ENCODE measurements at places on chromosomes 3 and 15.

- DNase-seq = no peak
Measured at GRCh38 chr3:12513694-12514446, 29.6 kb downstream of the TSEN2 start.

DNA sequence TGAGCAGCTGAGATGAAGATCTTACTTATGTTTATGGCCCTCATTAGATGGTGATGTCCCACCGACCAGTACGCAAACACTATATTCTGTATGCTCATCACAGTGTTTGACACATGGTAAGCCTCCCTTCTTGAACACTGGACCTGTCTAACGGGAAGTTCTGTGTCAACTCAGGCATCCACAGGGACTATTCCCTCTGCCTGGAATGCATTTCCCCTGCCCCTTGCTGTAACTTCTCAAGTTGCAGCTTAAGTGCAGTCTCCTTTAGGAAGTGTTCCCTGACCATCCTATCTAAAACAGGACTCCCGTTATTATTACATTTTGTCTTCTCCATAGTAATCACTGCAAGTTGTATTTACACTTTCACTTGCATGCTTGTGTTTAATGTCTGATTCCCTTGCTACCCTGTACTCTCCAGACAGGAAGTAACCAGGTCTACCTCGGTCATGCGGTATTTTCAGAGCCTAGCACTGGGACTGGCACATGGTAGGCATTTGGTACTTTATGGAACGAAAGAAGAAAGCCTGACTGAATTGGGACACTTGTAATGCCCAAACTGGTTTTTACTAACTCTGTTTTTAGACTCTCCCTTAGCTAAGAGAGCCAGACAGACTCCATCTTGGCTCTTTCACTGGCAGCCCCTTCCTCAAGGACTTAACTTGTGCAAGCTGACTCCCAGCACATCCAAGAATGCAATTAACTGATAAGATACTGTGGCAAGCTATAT, 8.7 kb downstream of the DET1 start:
- no peak for DNase-seq

DNA sequence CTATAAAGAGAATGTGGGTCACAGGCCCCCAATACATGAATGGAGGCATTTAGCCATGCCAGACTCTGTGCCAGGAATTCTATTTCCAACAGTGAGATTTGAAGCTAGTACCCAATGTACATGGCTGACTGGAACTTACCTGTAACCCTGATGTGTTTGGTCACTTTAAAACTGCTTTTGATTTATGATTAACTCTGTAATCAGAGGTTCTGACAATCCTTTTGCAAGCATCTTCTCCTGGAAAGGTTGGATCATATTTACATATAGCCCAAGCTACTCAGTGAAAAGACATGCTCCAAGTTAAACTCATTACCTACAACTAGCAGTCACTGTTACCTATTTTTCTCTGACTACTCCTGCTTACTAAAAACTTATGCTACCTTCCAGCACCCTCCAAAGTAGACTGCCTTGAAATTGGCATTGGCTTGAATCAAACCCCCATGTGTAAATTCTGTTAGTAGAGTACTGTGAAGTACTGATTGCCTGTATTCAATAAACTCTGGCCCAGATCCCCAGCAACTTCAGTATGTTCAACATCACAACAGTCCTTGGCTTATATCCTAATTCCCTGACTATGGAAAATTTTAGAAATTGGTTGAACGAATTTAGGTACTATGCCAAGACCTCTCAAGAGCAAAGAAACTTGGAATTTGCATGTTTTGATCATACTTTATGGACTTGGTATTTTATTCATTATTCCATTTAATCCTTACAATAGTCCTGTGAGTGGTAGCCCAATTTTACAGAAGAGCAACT, 665.6 kb upstream of the NECTIN3 start:
- DNase-seq = no peak

GRCh38 chr3:174524203-174524602, 334.9 kb upstream of the NAALADL2 start:
- no peak for DNase-seq

DNA sequence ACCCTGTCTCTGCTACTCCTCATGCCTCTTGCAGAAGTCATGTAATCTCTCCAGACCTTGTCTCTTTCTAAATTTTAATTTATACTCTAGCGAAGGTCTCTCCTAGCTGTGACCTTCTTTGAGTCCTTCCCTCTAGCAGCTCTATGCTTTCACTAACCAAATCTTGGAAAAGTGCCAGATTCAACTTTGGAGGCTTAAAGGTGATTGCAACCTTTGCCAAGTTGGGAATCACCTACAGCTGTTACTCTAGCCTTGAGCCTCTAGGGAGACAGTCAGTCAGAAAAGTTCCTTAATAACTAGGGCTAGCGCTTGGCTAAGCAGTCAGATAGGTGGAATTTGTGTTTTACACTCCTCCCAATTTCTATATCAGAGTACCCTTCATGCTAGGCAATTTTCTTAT, 46.1 kb upstream of the ABI3BP start:
- no peak for DNase-seq

GRCh38 chr3:43797794-43798193, 107.1 kb downstream of the ABHD5 start:
- DNase-seq = no peak

DNA sequence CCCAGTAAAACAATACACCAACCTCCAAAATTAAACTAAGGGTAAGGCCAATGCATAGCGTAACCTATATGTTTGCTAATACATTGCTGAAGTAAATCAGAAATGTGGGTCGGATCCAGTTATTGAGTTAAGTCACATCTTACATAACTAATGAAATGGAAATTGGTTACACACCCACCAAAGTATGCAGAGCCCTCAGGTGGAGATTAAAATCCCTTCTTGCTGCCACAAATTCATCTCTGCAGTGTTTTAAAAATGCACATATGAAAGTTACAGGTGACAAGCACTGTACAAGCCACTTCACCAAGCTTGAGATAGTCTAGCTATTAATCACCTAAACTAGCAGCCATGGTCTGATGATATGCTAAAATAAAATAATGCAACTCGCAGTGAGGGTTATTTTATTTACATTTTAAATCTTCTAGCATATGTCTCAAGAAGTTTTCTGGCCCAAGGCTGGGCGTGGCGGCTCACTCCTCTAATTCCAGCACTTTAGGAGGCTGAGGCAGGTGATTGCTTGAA, 130.6 kb downstream of the AQP9 start:
- DNase-seq = no peak

- no peak for DNase-seq
Measured at GRCh38 chr15:75924576-75924975, 20.9 kb downstream of the FBXO22 start.

GRCh38 chr3:32483772-32484171, 18.9 kb downstream of the CMTM6 start:
- no peak for DNase-seq

GRCh38 chr15:42100021-42100800, 5.8 kb upstream of the PLA2G4D start:
- no peak for DNase-seq

DNA sequence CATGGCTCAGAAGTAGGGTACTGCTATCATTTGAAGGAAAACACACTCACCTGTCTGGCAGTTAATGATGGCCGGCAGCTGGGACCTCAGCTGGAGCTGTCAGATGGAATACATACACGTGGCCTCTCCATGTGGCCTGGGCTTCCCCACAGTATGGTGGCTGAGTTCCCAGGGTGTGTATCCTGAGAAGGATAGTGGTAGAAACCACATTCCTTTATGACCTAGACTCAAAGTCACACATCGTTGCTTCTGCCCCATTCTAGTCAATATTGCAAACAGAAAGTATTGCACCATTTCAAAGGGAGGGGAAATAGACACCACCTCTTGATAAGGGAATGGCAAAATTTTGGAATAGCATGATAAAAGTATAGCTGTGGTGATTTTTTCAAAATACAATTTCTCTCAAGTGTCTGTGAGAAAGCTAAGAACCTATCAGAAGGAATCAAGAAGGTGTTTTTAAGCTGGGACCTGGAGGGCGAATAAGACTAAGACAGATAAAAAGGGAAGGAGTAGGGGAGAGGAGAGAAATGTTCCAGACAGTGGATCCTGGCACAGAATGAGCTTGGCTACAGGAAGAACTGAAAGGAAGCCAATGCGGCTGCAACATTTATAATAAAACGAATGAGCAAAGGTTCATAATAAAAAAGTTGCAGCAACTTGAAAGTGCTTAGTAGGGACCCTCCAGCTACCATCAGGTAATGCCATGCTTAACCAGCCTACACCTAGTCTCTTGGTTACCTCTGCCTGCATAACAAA, 40.1 kb upstream of the GALNT15 start:
- DNase-seq = no peak

DNA sequence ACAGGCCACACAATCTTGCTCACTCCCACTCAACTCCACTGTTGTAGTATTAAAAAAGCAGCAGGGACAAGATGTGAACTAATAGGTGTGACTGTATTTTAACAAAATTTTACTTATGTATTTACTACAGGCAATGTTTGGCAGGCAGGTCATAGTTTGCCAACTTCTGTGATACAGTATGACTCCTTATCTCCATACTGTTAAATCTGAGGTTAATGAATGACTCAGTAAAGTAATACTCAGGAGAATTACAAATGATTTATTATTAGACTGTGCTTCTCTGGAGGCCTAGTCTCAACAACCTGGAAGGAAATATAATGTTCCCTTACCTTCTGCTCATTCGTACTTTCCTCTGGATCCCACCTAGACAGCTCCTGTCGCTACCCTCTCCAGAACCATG, 258.6 kb upstream of the KCNMB2 start:
- no peak for DNase-seq

GRCh38 chr3:133828576-133829309, 23.1 kb downstream of the SRPRB start:
- DNase-seq = no peak

All from stimulated activated CD8-positive, alpha-beta memory T cell treated with anti-CD3 and anti-CD28 coated beads, Interleukin-15, amount 100 ng/mL, for 4 hours (primary cell).